ENCODE measurements at places on chromosomes 13 and 19.

- DNase-seq: peak; percentile 27
Observed at GRCh38 chr19:58518256-58519086, 1.1 kb downstream of the ZBTB45 start.

GRCh38 chr19:41868120-41868988 lies 8.3 kb downstream of the RPS19 start:
- DNase-seq: no peak

- no peak for DNase-seq
Observed at GRCh38 chr13:111396457-111396856, 76.0 kb downstream of the TEX29 start.

DNA sequence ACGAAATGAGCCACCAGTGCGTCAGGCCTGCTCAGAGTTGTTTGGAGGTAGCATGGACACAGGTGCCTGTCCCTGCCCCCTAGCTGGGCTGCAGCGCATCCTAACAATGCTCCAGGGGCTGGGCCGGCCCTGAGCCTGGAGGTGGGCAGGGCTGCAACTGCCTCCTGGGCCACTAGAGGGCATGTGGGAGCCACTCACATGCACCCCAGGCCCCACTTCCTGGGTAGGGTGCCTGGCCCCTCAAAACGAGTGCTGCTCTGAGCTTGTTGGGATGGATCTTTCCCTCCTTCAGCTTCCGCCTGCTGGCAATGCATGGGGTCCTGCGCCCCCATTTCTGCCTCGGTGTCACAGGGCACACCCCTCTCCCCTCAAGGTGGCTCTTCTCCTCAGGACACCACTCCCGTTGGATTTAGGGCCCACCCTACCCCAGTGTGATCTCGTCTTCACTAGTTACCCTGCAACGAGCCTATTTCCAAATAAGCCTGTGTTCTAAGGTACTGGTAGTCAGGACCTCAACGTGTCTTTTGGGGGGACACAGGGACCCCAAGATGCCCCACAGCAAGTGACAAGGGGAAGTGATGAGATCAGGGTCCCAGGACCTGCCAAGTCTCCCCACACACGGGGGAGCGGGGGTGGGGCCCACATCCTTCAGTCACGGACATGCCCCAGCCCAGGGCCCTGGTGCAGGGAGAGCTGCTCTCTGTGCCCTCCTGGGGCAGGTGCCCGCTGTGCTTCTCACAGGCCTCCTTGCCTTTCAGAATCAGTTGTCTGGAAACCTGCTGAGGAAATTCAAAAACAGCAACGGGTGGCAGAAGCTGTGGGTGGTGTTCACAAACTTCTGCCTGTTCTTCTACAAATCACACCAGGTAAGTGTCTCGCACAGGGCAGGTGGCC lies 131.3 kb downstream of the STK24 start:
- DNase-seq: peak; percentile 76

DNA sequence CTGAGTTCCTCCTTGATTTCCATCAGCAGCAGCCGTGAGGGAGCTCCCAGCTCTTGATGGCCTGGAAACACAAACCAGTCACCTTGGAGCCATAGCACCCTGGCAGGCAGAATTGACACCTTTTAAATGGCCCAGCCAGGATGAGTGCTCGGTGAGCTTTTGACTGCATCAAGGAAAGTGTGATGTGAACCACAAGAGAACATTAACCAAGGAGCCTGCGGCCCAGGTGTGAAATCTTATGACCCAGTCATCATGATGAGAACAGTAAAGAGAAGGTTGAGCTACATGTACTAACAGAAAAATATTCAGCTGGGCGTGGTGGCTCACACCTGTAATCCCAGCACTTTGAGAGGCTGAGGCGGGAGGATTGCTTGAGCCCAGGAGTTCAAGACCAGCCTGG lies 22.8 kb downstream of the SUGP2 start:
- DNase-seq: no peak

DNA sequence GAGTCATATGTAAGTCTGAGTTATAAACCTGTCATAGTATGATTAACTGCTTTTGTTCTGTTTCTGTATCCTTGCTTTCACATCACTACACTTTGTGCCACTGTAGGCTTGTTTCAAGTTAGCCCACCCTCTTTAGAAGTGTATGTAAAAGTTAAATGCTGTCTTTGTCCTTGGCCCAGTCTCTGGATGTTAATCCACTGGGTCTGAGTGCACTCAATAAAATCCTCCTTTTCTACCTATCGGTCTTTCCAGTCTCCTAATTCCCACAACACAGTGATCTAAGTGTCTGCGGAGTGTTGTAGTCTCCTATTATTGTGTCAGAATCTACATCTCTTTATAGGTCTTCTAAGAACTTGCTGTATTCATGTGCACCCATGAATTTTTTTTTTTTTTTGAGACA lies 14.1 kb downstream of the ZNF429 start:
- no peak for DNase-seq

- DNase-seq: no peak
Observed at GRCh38 chr19:54612428-54612827, 17.9 kb upstream of the LILRB1 start.

- DNase-seq: no peak
Observed at GRCh38 chr19:19475849-19476828, 39.2 kb downstream of the TSSK6 start.

DNA sequence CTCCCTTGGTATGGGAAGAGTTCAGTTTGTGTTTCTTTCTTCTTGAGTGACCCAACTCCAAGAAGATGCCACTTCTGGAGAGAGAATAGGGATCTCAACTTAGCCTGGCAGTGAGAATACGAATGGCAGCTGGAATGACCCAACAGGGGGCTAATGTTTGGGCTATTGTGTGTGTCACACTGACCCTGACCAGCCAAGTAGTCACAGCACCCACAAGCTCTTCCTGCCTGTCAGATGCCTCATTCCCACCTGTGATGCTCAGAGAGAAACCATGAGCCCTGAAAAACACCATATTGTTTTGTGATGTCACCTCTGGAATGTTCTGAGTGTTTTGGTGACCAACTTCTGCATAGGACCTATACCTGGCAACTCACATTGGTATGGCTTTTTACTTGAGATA lies at the start of gene CBY2:
Gene CBY2, plus strand, starts transcription at position 233 of the 400 bp plus-strand sequence. Its CDS starts 71 bp downstream, at position 304.
- no peak for DNase-seq

- DNase-seq: no peak
Observed at GRCh38 chr19:39563408-39563807, 23.4 kb upstream of the EID2 start.

GRCh38 chr19:47464675-47465419 lies 6.8 kb downstream of the SLC8A2 start:
- no peak for DNase-seq

DNA sequence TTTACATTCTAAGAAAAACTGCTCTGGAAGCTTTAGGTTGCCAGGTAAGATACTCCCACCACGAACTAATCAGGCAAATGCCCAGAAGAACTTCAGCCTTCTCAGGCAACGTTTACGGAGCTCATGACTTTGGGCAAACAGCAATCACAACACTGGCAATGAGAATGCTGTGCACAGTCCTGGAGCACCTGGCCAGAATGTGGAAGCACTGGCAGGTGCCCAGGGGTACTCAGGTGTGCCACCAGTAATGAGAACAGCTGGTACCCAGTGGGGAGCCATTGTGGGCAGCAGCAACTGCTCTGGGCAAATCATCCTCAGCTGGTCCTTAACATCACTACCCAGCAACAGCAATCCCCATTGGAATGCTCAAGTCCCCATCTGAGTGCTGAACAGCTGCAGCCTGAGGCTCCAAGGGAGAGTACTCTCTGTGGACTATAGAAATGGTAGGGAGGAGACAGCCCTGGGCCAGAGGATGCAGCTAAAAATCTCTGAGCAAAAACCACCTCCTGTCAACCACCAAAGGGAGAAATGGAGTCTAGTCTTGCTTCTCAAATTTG lies 210.0 kb downstream of the FOXO1 start:
- DNase-seq: no peak

GRCh38 chr13:25181597-25181996 lies 9.5 kb upstream of the AMER2 start:
- DNase-seq: no peak

DNA sequence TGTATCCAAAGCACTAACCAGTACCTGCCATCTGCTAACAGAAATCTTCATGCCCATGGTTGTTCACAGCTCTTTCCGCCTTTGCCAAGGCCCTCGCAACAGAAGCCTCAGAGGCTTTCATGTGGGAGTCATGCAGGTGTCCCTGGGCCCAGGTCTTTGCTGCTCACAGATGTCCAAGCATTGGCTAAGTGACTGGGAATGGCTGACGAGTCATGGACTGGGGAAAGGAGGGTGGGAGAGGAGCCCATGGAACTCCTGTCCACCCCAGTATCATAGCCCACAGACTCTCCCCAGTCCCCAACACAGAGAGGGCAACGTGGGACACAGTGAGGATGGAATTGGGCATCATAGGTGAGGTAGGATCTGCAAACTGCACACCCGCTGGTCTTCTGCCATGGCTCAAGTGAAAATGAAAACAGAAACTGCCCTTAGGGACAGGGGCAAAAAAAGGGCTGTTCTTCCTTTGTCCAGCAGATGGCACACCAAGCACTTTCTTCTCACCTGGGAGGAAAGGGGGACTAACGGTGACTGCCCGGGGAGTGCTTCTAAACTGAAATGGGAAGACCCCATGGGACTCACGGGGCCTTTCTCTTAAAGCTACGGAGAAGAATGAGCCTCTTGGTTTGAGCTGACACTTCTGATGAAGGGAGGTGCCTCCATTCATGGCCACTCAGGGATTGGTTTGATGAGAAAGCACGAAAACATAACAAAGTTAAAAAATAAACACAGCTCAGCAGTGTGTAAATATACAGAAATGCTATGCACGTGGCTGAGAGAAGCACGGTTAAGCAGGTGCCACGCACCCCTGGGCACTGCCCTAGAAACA lies 11.1 kb upstream of the DHRS12 start:
- peak; percentile 70 for DNase-seq

GRCh38 chr13:114339857-114340534 lies 25.7 kb downstream of the CHAMP1 start:
- DNase-seq: no peak

DNA sequence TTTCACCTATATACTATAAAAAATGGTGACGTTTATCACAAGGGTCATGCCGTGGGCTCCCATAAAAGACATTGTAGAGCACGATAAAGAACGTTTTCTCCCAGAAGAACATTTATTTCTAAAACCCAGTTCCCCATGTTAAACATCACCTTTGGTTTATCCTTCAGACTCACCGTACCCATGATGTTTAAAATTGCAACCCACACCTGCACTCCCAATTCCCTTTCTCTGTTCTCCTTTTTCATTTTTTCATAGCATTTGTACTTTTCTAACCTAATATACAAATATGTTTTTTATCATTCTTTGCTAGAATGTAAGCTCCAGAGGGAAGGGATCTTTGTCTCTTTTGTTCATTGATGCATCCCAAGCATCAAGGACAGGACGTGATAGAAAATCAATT lies 2.0 kb downstream of the RCBTB2 start:
- DNase-seq: no peak
